ENCODE measurements at places on chromosomes 6 and 20.

DNA sequence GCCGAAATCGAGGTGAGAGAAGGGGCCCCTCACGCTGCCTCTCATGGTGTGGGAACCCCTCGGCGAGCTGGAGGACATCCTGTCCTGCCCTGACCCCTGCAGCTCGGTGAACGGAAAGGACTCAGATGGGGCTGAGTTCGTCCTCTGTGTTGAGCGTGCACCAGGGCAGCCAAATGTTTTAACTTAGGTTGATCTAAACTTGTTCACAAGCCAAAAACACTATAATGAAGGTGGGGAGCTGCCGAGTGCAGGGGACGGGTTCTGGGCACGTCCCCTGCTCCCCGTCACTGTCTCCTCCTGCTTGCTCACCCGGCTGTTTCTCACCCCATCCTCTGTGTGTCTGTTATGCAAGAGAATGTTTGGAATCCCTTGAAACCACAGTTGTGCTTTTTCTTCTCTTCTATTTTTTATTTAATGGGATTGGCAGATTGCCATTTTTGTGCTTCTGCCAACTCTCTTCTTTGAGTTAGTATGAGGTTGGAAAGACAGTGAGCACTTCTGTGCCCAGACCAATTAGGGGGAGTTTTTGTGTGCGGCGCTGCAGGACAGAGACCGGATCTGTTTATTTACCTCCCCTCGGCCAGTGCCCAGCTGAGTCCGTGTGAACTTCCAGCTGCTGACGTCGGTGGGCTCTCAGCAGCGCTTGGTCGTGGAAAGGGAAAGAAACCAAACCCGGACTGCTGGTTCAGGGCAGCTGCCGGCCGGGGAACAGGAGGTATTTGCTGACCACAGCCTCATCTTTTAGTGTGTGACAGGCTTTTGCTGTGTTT, 158.1 kb downstream of the DTNBP1 start:
- DNase-seq: no peak

- no peak for DNase-seq
Observed at GRCh38 chr6:128246472-128247260, 273.7 kb downstream of the PTPRK start.

DNA sequence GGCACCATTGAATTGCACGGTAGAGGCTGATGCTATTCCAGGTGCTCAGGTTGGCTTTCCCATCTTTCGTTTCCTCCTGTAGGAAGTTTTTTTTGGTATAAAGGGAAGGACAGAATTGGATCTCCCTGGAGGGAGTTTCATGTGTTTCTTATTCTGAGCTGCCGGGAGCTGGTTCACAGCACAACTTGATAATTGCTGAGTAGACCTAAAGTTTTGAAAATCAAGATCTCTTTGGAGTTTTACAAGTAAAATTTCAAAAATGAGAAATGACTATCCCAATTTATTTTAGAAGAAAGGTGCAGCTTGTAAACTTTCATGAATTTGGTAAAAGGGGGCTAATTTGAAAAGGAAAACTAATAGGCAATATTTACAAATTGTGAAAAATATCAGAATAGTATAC, 125.2 kb upstream of the ESR1 start:
- no peak for DNase-seq

DNA sequence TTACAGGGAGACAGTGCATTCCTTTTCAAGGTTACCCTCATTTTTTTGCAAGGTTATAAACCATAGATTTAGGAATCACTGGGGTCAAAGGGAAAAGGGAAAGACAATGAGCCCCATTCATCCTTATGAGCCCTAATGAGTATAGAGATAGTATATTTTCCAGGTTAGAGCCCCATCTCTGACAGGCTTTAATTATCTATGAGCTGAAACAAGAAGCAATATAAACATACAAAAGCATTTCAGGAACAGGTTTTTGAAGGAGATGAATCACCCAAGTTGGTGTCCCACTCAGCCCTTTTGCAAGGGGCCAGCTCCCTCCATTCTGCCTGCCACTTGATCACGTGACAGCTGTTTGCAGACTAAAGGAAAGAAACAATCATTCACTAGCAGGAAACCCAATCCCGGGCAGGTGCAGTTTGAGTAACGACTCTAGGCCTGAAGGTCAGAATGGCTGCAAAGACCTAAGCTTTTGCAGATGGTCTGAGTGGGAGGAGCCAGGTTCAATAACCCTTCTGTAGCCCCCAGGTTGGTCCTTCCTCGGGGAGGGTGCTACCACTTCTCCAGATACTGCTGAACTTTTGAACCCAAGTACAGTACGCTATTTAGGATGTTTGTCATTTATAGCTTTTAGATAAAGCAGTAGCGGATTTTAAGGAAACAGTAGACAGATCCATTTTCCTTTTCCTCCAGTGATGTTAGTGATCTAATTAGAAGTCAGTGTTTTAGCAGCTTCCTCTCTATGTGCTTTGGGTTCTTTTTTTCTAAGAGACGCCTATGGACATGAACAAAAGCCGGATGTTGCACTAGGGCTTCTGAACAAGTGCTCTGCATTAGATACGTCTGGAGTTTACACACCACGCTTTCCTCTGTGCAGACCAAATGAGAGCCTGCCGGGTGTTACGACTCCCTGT, 253.2 kb downstream of the SOX4 start:
- no peak for DNase-seq

- peak; percentile 68 for DNase-seq
Observed at GRCh38 chr6:35919827-35920751, 809 bp downstream of the SRPK1 start.

DNA sequence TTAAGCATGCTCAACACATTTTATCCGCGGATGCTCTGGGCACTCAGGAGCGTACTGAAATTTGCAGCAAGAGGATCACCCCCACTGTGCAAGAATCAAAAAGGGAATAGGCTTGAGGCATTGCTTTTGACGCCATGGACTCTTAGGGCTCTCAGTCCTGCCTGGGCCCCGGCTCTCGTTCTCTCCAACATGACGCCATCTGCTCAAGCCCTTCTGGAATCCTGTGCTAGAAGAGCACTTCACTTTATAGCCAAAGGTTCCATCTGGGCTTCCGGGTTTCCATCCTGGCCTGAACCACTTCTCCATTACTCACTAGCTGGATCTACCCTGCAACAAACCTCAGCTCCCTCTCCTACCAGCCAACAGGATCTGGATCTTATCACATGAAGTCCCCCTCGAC, 105.3 kb downstream of the FOXF2 start:
- no peak for DNase-seq

- DNase-seq: no peak
Observed at GRCh38 chr6:106003268-106003987, 82.7 kb upstream of the PRDM1 start.

GRCh38 chr6:162683135-162683534, 44.4 kb downstream of the PRKN start:
- DNase-seq: no peak

DNA sequence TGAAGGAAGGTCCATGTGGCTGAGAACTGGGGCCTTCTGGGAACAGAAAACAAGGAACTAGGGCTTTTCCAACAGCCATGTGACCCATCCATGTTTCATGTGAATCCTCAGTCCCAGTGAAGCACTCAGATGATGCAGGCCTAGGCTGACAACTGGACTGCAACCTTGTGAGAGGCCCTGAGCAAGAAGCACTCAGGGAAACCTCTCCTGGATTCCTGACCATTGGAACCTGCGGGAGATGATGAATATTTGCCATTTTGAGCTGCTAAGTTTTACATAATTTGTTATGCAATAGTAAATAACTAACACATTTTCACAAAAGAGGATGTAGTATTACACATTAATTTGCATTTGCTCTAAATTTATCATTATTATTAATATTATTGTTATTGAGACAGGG, 38.4 kb upstream of the HLA-G start:
- DNase-seq: no peak

DNA sequence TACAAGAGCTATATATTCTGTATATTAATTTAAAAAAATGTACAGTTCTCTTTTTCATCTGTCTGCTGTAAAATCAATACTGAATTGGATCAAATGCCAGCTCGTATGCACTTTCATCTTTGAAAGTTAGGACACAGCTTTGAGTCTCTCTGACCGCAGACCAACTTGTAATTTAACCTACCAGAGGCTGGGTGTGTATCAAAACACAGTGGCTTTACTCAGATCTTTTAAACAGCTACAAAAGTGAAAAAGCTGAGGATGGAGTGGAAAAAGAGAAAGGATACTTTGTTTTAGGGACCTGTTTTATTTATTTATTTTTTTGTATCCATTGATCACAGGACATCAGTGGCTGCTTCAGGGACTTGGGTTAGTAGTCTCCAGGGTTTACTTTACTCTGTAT, 44.1 kb downstream of the KIAA0408 start:
- DNase-seq: no peak

GRCh38 chr6:154301839-154302752, 54.5 kb downstream of the IPCEF1 start:
- DNase-seq: peak; percentile 25

DNA sequence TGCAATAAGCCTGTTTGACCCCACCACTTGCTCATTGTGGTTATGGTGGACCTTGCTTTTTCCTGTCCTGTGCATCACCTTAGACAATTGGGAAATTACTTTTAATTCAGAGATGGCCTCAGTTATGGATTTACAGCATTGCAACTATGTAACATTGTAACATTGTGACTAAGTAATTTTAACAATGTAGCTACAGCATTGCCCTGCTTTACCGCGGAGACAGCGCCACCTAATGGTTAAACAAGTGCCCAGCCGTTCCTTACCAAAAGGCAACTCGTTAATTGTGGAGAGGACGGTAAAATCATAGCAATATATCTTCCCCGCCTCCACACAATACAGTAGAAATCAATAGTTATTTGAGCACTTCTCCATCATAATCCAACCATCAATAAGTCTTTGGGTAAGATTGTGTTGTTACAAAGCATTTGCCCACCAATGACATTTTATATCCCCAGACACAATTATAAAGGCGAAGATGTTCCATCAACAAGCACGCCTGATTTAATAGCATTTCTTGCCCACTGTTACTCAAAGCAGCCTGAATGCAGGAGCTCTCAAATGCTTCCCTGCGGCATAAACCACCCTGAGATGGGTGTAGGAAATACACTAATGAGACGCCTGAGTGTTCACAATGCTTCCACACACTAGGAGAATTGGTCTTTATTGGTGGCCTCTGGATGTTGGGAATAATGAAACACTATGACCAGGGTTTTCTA, 93.7 kb downstream of the PROKR2 start:
- peak; percentile 57 for DNase-seq

- DNase-seq: no peak
Observed at GRCh38 chr20:50126662-50127061, 13.7 kb upstream of the UBE2V1 start.

- DNase-seq: no peak
Observed at GRCh38 chr20:20608041-20608440, 104.4 kb downstream of the RALGAPA2 start.

DNA sequence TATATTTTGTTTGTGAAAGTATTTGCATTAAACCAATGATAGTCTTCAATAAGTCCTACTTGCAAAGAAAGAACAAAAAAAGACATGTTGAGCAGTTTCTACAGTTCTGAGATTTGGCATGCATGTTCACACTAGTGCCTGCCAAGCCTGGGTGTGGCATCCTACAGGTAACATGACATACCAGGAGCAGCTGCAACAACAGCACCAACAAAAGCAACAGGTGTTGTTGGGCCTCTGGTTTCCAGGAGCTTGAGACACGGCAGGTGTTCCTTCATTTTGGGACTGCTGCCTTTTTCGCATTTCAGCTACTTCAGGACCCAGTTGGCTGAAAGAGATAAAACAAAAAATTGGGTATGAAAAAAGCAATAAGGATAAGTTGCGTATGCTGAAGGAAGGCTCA, 41.2 kb upstream of the MTRF1L start:
- DNase-seq: no peak

GRCh38 chr6:52098721-52099120, 11.3 kb upstream of the PKHD1 start:
- no peak for DNase-seq

DNA sequence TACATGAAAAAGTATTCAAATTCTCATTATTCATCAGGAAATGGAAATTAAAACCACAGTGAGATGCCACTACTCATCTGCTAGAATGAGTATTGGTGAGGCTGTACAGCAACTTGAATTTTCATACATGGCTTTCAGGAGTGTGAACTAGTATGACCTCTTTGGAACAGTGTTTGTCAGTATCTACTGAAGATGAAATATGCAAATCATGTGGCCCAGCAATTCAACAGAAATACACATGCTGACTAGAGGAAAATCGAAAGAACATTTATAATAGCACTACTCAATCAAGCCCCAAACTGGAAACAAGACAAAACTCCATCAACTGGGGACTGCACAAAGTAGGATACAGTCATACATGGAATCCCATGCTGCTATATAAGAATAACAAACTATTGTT, 102.2 kb downstream of the DCDC2 start:
- DNase-seq: no peak

- peak; percentile 55 for DNase-seq
Observed at GRCh38 chr6:131519670-131520436, 53.2 kb upstream of the ARG1 start.

DNA sequence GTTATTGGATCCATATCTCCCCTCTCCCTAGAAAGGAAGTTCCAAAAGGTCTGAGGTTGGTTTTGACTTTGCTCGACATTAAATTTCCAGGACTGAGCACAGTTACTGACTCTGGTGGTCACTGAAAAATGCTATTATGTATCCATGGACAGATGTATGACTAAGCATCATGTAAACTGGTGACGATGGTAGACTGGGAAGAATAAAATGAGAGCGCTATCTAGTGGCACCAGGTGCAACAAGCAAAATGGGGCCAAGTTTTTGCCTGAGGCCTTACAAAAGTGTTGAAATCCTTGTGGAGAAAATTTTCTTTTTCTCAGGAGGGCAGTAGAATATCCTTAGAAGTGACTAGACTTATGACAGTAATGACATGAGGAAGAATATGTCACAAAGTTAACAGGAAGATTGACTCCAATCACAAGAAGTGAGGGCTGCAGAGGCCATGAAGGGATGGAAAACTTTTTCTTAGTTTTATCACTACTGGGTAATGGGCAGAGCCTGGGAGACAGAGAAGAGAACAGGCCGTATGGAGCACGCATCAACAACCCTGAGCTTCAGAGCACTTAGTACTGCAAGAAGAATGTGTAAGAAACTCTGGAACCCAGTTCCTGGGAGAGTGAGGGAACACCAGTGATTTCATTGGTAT, 88.9 kb upstream of the ELOVL5 start:
- DNase-seq: peak; percentile 43

DNA sequence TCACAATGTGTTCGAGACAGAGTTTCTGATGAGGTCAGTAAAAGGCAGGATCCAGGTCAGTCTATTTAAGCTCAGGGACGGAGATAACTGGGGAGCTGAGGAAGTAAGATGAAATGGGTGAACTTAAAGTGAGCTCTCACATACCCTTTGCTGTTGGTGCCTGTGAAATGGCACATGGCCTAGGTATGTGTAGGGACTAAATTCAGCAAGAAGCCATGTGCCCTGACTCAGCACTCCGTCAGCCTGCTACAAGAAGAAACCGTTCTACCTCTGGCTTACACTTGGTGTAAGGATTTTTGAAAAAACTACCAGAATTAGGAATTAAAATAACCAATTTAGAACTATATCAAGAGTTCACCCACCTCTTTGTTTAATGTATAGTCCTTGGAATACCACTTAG, 41.1 kb upstream of the TRDN start:
- DNase-seq: no peak

DNA sequence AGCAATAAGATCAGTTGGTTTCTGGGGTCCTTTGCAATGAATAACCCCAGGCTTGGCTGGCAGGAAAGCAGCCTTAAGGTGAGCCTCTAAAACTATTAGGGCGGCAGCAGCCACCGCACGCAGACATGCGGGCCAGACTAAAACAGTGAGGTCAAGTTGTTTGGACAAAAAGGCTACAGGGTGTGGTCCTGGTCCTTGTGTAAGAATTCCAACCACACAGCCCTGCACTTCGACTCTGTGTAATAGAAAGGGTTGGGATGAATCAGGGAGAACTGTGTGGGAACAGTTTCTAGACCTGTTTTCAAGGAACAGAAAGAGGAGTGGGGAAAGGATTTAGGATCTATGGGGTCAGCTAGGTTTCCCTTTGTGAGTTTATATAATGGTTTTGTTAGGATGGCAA, 237.6 kb downstream of the SMOC2 start:
- DNase-seq: no peak

Data from CD4-positive, alpha-beta T cell treated with Interleukin-12 subunit alpha and Interleukin-12 subunit beta, for 1 hour (primary cell).